ENCODE measurements at places on chromosomes 1 and 21.

DNA sequence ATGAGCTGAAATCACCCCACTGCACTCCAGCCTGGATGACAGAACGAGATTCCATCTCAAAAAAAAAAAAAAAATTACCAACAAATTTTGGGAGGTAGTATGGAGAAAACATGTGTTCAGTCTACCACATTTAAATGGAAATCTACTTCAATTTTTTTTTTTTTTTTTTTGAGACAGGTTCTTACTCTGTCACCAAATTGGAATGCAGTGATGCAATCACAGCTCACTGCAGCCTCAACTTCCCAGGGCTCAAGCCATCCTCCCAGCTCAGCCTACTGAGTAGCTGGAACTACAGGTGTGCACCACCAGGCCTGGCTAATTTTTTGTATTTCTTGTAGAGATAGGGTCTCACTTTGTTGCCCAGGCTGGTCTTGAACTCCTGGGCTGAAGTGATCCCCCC lies 82.1 kb downstream of the GFI1 start:
- DNase-seq = no peak

GRCh38 chr1:245694753-245695195 lies 540.0 kb downstream of the KIF26B start:
- DNase-seq = no peak

DNA sequence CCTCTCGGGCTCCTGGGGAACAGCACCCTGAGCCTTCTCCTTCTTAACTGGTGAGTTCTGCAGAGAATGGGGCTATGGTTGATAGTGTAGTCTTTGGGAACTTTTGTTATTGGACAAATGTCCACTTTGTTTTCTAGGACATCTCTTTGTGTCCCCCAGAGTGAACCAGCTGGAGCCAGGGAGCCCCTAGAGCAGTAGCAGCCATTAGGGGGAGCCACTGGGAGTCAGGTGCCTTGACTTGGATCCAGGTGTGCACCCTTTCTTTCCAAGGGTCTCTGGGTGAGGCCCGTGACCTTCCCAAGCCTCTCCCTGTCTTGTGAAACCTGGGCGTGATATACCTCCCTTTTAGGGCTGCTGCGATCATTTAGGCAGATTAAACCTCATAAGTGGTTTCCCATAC lies 36.9 kb downstream of the ABCG1 start:
- no peak for DNase-seq

DNA sequence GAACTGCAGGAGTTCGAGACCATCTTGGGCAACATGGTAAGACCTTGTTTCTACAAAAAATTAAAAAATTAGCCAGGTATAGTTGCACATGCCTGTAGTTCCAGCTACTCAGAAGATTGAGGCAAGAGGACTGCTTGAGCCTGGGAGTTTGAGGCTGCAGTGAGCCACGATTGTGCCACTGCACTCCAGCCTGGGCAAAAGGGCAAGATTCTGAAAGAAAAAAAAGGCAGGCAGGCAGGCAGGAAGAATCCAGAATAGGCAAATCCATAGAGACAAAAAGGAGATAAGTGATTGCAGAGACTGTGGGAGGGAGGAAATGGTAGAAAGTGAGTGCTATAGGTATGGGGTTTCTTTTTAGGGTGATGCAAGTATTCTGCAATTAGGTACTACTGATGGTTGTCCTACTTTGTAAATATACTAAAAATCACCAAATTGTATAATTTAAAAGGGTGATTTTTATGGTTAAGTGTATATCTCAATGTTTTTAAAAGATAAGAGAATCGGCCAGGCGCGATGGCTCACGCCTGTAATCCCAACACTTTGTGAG lies 29.4 kb downstream of the ZZZ3 start:
- DNase-seq = no peak

GRCh38 chr1:222028676-222029075 lies 286.8 kb upstream of the DUSP10 start:
- no peak for DNase-seq

GRCh38 chr21:34029743-34030528 lies 43.4 kb upstream of the MRPS6 start:
- peak; percentile 61 for DNase-seq

GRCh38 chr21:26136671-26137070 lies 33.9 kb downstream of the APP start:
- peak; percentile 30 for DNase-seq
